H1 (cell line): ENCODE measurements at places on chromosomes 6 and 20.

GRCh38 chr6:157322792-157323254 lies 496 bp downstream of the TMEM242 start:
- H3K36me3 ChIP-seq, result no peaks in the 10 kb centered on the region
- peak overlapping the region; percentile 81; the same call in 1 of the 2 replicates for H3K27ac ChIP-seq
- H3K4me3 ChIP-seq, result peak overlapping the region; percentile 98
- DNase-seq, result no peak
- no peaks in the 10 kb centered on the region for H3K4me1 ChIP-seq

DNA sequence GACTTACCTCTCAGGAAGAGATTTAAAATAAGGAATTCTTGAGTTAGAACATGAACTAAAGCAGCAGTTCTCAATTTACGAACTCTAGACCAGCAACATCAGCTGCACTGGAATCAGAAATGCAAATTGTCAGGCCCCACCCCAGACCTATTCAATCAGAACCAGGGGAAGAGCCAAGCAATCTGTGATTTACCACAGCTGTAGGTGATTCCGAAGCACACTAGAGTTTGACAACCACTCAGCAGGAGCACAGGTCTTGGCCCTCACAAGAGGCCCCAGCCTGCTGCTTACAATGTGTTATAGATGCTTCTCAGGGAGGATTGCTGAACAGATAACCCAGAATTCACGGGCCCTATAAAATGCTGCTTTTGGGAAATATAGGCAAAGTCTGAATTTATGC lies 279.2 kb downstream of the PTPRK start:
- H3K27ac ChIP-seq, result no peak overlapping the region
- no peaks in the 10 kb centered on the region for H3K36me3 ChIP-seq
- H3K4me1 ChIP-seq, result peaks cover 5% of the 10 kb centered on the region
- no peak for DNase-seq

DNA sequence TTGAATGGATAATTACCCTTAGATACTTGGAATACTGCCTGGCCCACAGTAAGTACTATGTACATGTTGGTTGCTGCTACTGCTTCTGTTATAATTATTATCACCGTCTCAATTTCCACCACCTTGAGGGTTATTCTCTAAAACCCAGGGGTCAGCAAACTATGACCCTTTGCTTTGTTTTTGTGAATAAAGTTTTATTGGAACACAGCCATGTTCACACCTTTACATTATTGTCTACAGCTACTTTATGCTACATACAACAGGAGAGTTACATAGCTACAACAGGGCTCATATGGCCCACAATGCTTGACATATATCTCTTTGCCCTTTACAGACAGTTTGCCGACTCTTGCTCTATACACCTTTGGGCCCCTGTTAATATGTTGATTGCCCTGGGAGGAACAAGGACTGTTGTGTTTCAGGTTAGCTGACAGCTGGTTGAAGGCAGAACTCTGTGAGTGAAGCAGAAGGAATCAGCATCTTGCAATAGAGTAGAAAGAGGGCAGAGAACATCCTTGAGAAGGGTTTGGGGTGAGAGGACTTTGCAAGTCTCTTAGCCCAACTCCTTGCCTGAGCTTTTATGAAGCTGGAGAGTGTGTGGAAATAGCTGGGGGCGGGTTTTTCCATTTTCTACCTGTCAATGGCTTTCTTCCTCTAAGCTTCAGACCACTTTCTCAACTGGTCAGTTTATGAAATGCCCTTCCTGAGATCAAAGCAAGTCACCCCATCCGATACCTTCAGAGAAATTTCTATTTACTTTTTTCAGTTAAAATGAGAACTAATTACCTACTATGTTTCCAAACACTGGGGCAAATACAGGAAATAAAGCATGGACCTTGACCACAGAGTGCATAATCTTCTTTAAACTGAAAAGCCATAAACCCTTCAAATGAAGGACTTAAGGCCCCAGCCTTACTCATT lies 3.5 kb upstream of the MEP1A start:
- H3K27me3 ChIP-seq, result no peaks in the 10 kb centered on the region
- no peak for DNase-seq
- H3K4me1 ChIP-seq, result no peaks in the 10 kb centered on the region
- H3K27ac ChIP-seq, result no peak overlapping the region

DNA sequence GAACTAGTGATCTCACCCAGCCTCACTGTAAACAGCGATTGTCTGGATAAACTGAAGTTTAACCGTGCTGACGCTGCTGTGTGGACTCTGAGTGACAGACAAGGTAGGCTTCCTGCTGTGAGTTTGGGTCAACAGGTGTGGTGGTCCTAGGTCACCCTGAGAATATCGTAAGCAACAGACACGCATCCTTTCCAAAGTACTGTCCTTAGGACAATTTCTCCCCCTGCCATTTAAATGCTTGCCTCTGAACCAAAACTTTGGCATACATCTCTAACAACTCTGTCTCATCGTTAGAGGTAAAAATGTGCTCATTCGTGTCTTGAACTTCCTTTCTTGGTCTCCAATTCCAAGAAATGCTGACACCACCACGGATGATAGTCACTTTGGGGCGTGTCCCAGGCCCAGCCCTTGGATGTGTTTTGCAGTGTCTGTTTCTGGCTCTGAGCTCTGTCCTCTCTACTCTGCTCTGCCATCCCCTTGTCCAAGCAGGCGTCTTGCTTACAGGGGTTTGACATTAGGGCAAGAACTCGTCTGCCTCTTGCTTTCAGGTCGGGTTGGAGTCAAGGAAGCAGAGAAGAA lies 95.5 kb downstream of the EYA2 start:
- no peak overlapping the region; the same call in 1 of the 2 replicates for H3K27ac ChIP-seq
- DNase-seq, result no peak
- H3K4me1 ChIP-seq, result peaks cover 9% of the 10 kb centered on the region; the same call in 1 of the 2 replicates
- H3K4me3 ChIP-seq, result no peak overlapping the region

DNA sequence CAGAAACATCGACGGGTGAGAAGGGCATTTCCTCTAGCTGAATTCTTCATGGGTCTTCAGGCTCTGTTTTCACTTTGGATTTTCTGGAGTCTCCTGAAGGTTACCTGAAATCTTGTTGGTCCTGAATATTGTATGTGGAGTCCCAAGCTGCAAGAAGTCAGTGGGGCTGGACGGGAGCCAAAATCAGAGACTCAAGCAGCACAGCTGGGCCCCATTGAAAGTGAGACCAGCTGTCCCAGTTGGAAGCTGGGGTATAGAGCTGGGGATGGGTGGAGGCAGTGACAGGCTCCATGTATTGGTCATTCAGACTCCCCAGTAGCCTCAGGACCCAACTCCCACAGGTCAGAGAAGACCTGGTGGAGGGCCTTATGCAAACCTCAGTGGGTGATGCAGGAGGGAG lies 111.3 kb upstream of the MLN start:
- no peak overlapping the region for H3K27ac ChIP-seq
- no peak for DNase-seq
- no peaks in the 10 kb centered on the region; the same call in 1 of the 2 replicates for H3K4me1 ChIP-seq
- H3K36me3 ChIP-seq, result no peaks in the 10 kb centered on the region

DNA sequence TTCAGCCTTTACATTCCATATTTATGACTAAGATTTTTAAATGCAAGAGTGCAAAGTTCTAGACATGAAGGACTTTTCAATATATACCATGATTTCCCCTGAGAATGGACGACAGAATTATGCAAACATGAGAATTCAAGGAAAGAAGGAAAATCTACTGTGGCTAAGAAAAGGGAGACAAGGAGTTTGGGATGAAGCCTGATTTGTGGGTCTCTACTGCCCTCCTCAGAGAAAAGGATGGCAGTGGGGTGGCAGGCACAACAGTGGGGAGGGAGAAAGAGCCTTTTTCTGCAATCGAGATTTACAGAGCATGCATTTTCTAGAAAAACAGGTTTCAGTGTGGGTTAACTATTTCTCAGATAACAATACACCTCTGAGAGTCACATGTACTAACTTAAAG lies 466.9 kb upstream of the NRSN1 start:
- H3K4me3 ChIP-seq, result no peak overlapping the region
- H3K36me3 ChIP-seq, result no peaks in the 10 kb centered on the region
- DNase-seq, result no peak
- H3K4me1 ChIP-seq, result peaks cover 6% of the 10 kb centered on the region; the same call in 1 of the 2 replicates

DNA sequence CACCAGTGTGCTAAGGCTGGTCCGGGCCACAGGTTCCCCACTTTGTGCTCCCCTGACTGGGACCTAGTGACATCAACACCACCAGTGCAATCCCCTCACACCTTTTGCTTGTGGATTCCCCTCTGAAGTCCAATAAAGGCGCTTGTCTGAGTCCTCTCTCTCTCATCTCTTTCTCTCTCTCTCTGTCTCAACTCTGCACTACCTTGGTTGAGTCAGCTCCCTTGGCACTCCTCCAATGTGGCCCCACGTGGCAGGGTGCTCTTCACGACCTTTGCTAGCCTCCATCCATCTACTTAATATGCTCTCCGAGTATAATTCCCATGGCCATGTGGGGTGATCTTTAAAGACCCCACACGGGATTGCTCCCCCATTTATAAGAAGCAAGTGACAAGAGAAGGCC lies 385.0 kb downstream of the CD83 start:
- no peaks in the 10 kb centered on the region for H3K4me1 ChIP-seq
- H3K36me3 ChIP-seq, result no peaks in the 10 kb centered on the region
- no peaks in the 10 kb centered on the region for H3K27me3 ChIP-seq
- DNase-seq, result no peak
- H3K27ac ChIP-seq, result no peak overlapping the region
- H3K4me3 ChIP-seq, result no peak overlapping the region

GRCh38 chr20:50682065-50682464 lies 9.3 kb downstream of the RIPOR3 start:
- no peak for DNase-seq
- no peaks in the 10 kb centered on the region for H3K36me3 ChIP-seq
- no peaks in the 10 kb centered on the region for H3K27me3 ChIP-seq
- H3K27ac ChIP-seq, result no peak overlapping the region
- H3K4me1 ChIP-seq, result no peaks in the 10 kb centered on the region; the same call in 1 of the 2 replicates

DNA sequence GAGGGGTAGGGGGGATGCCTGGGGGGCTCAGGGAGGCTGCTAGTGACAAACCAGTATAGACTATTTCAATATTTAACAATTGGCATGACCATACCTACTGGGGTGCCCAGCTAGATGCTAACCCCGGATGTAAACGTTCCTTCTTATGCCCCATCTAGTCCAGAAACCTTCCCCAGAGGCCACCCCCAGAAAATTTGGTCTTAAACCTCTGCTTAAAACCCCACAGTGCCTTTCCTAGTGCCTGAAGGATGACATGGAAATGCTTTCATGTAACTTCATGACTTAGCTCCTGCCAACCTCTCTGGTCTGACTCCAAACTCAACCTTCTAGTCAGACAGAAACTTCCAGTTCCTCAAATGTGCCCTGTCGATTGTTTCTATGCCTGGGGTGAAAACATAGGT lies 52.0 kb downstream of the JPH2 start:
- H3K4me3 ChIP-seq, result no peak overlapping the region
- H3K4me1 ChIP-seq, result peaks cover 4% of the 10 kb centered on the region; the same call in 1 of the 2 replicates
- no peaks in the 10 kb centered on the region for H3K36me3 ChIP-seq
- no peaks in the 10 kb centered on the region for H3K27me3 ChIP-seq

DNA sequence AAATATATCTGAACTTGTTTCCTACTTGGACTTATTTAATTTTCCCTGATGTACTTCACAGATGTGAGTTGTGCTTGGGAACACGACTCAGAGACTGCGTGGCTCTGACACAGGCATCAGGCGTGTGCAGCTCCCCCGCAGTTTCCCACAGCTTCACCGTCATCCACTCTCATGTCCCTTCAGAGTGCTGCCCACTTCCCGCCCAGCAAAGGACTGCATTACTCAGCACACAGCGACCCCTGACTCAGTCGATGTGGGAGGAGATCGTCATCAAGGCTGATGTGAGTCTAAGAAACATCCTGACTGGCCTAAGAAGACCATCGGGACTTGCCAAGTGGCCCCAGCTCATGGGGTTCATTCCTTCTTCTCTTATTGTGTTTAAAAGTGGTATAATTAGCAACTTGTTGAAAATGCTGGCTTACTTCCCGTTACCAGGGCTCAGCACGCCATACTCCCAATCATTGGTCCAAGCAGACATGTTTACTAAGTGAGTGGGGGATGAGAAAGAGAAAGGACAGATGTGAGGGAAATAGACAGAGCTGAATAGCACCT lies 539.4 kb upstream of the JARID2 start:
- peaks cover 3% of the 10 kb centered on the region; the same call in 1 of the 2 replicates for H3K4me1 ChIP-seq
- H3K36me3 ChIP-seq, result no peaks in the 10 kb centered on the region
- no peak overlapping the region for H3K4me3 ChIP-seq
- no peaks in the 10 kb centered on the region for H3K27me3 ChIP-seq

DNA sequence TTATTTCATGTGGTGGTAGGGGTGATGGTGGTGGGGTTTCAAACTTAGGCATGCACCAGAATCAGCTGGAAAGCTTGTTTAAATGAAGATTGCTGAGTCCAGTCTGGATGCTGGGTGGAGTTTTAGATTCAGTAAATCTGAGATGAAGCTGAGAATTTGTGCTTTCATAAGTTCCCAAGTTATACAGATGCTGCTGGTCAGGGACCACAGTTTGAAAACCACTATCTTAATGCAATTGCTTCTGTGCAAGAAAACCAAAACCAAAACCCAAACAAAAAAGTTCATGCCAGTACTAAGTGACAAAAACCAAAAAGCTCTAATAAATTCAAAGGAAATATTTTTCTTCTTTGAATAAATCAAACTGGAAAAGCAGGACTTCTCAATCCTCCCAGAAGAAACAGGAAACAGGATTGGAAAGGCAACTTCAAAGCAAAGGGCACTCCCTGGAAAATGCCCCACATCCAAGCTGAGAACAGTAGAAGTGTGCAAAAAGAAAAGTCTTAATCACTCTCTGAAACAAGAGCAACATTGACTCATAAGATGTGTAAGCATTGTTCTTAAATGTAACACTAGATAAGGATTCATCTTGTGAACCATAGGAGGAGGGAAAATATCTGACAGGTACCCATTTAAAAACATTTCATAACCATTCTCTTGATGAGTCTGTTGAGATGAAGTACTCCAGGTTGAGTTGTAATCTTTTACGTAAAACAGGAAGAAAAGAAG lies 481.5 kb upstream of the HSF2 start:
- H3K27me3 ChIP-seq, result no peaks in the 10 kb centered on the region
- no peak overlapping the region for H3K4me3 ChIP-seq
- H3K36me3 ChIP-seq, result no peaks in the 10 kb centered on the region
- H3K27ac ChIP-seq, result no peak overlapping the region
- DNase-seq, result no peak
- H3K4me1 ChIP-seq, result peaks cover 3% of the 10 kb centered on the region; the same call in 1 of the 2 replicates

DNA sequence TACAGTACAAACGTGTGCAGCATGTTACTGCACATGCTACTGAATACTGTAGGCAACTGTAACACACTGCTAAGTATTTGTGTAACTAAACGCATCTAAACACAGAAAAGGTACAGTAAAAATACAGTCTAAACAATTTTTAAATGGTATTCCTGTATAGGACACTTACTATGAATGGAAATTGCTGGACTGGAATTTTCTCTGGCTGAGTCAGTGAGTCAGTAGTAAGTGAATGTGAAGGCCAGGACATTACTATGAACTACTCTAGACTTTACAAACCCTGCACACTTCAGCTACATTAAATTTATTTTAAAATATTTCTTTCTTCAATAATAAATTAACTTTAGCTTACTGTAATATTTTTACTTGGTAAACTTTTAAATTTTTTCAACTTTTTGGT lies 225.0 kb upstream of the TENT5A start:
- H3K27me3 ChIP-seq, result no peaks in the 10 kb centered on the region
- no peaks in the 10 kb centered on the region for H3K36me3 ChIP-seq
- H3K4me1 ChIP-seq, result no peaks in the 10 kb centered on the region
- no peak overlapping the region for H3K4me3 ChIP-seq
